MG63 (cell line): ENCODE measurements at places on chromosomes 7 and 10.

- DNase-seq: no peak
Observed at GRCh38 chr10:71832967-71833366, 18.1 kb downstream of the PSAP start.

DNA sequence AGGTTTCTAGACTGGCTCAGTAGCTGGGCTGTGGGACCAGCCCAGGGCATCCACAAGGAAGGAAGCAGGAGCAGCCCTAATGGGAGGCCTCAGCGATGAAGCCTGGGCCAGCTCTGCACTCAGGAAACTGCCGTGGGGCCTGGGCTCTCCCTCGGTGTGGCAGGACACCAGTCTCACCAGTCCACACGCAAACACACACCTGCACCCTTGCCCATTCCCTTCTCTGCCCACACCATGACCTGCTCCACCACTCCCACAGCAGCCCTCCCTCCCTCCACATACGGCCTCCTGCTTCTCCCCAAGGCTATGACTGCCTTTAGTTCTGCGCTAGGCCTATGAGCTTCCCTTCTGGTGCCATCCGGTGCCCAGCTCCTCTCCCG, 7.1 kb downstream of the FGF8 start:
- DNase-seq: no peak

- peak; percentile 17 for DNase-seq
Observed at GRCh38 chr10:110076559-110077318, 69.0 kb downstream of the ADD3 start.

DNA sequence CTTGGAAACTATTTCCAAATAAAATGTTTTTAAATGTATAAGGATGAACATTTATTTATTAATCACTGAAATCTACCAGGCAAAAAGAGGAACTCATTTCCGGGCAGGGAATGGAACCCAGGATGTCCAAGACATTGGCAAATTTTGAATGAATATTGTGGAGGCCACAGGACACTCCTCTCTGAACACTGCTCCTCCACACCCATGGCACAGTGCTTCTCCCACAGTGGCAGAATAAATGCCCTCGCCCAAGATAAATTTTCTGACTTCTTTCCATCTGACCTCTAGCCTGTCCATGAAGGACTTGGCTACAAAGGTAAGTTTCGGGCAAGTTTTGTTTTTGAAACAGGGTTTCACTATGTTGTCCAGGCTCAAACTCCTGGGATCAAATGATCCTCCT, 39.0 kb downstream of the HIPK2 start:
- DNase-seq: no peak

DNA sequence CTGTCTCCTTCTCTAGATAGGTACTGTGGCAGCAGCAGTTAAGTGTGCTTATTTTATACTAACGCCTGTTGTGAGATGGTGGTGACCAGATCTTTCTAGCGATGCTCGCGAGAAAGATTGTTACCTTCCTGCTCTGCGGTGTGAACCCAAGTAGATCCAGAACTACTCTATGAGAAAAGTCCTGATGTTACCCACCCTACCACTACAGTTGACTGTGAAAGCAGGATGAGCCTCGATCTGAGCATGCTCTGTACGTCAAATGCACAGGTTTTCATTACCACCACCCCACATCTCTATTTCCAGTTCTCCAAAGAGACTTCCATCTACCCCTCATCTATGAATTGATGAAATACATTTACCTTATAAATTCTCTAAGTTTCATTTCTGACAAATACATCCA, 64.6 kb upstream of the KCTD7 start:
- DNase-seq: no peak

GRCh38 chr7:132030086-132030568, 473.7 kb upstream of the PODXL start:
- DNase-seq: peak; percentile 41

DNA sequence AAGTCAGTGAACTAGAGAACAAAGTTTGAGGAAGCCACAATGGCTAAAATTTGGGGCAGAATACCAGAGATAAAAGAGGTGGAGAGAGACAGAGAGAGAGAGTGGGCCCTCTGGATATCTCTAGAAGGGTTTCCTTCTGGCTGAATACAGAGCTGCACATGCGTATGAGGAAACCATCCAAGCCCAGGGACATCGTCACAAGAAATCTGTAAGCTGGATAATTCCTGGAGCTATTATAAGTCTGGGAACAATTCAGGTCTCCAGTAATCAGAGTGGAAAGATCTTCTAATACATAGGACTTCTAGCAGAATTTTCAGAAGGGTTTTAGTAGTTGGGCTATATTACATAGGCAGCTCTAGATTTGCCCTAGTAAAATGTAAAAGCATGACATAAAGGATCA, 415.7 kb upstream of the MTPN start:
- no peak for DNase-seq

- peak; percentile 82 for DNase-seq
Observed at GRCh38 chr10:74799721-74800221, 26.6 kb upstream of the KAT6B start.

DNA sequence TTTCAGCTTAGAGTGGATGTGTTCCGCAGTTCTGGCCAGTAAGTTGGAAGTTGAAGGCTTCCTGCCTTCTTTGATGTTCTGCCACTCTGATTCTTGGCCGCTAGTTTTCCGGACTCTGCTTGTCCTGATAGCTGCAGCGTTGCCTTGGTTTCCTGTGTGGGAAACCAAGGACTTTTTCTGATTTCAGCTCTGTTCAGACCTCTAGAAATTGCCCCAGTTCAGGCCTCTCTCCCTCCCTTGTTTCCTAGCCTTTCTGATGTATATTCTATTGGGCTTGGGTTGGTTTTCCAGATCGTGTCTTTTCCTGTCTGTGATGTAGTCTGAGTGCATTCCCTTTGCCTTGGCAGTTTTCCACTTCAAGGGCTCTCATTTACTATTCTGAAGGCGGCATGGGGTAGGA, 318.7 kb downstream of the BBS9 start:
- no peak for DNase-seq

- no peak for DNase-seq
Observed at GRCh38 chr10:37222046-37222445, 96.6 kb downstream of the ANKRD30A start.

GRCh38 chr7:81186691-81187090, 267.8 kb upstream of the SEMA3C start:
- no peak for DNase-seq

DNA sequence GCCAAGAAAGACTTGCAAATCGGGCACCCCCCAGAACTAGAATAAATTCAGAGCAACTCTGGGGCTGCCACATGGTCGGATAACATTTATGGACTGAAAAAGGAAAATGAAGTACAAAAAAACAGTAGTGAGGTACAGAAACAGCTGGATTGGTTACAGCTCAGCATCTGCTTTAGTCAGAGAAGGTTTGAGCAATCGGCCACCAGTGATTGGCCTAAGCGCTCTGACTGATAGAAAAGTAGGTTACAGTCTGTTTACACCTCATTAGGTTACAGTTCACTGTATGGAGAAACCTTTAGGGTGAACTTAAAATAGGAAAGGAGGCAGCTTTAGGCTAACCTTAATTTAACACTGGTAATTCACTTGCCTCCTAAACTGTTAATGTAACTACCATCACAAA, 102.0 kb upstream of the DKK1 start:
- DNase-seq: no peak

DNA sequence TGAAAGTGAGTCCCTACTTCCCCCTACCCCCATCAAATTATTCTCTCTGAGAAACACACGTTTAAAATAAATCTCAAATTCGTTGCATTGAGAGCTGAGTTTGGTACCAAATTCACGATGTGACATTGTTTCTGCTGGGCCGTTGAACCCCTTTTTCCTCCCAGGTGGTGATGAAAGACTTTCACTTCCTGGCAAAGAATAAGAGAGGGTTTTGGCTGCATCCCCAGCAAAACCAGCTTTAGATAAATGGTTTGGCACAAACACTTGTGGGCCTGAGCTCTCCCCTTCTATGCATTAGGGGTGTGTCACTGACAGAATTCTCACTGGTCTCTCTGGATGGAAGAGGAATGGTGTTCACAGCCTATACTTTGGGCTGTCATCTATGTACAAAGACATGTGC, 8.8 kb upstream of the DNTT start:
- DNase-seq: no peak

DNA sequence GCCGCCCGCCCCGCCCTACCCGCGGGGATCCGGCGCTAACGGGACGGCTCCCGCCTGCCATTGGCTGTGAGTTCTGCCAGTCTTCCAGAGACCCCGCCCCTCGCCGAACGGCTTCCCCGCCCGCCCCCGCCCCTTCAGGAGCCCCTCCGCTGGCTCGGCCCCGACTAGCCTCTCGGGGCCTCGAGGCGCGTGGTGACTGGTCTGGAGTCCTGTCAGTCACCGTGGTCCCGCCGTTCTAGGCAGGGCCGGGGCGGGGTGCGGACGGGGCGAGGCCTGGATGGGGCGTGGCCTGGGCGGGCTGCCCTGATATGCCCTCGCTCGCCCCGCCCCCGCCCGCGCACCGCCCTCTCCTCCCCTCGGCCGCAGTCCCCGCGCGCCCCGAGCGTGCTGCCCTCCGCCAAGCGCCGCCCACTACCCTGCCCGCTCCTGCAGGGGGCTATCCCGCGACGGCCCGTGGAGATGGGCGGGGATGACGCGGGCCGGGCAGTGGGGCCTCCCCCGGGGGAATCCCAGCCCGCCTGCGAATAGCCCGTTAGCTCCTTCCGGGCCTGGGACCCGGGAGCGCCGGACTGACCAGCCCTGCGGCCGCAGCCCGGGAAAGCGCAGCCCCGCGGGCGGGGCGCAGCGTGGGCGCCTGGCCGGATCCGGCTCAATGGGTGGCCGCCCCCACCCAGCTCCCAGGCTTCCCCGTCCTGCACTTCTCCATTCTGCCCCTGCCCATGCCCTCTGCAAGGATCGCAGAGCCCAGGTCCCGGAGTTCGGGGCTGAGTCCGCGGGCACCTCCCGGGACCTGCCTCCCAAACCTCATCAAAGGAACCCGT, 444 bp upstream of the HIP1 start:
- DNase-seq: peak; percentile 97

GRCh38 chr7:22793593-22794462, 28.8 kb downstream of the TOMM7 start:
- DNase-seq: no peak

DNA sequence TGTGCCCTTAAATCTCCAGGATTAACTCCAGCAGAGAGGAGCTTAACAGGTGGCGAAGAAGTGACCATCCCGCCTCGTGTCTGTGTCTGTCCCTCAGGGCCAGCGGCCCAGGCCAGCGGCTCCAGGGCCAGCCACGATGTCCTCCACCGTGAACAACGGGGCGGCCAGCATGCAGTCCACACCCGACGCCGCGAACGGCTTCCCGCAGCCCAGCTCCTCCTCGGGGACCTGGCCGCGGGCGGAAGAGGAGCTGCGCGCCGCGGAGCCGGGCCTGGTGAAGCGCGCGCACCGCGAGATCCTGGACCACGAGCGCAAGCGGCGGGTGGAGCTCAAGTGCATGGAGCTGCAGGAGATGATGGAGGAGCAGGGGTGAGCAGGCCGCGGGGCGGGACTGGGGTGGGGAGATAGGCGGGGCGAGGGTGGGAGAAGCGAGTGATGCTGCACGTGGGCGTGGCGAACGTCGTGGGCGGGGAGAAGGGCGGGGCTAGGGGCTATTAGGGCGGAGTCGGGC, 33.3 kb downstream of the SRRM3 start:
- peak; percentile 63 for DNase-seq

- no peak for DNase-seq
Observed at GRCh38 chr7:129898502-129899160, 54.1 kb downstream of the UBE2H start.

GRCh38 chr10:78820007-78820362, 248.8 kb upstream of the ZMIZ1 start:
- DNase-seq: no peak

GRCh38 chr7:39650676-39651075, 27.3 kb downstream of the RALA start:
- peak; percentile 85 for DNase-seq

- no peak for DNase-seq
Observed at GRCh38 chr10:14648946-14649345, 125.8 kb downstream of the FAM107B start.

- no peak for DNase-seq
Observed at GRCh38 chr7:50308532-50309385, 4.2 kb downstream of the IKZF1 start.

- DNase-seq: no peak
Observed at GRCh38 chr10:59222788-59223187, 46.3 kb downstream of the PHYHIPL start.

DNA sequence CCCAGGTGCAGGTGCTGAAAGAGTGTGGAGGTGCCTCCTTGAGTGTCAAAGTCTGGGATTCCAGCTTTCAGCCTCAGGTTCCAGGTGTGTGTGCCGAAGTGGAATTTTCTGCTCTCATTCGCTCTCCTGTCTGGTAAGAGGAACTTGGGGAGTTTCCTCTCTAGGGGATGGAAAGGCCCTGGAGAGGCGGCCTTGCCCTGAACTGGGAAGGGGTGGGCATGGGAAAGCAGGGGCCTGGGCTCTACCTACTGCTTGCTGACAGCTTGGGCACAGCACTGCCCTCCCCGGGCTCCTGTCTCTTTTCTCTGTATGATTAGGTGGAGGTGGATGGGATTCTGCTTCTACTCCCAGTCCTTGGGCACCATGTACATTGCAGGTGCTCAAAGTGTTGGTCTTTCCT, 192.8 kb downstream of the ZNF716 start:
- no peak for DNase-seq

GRCh38 chr7:133570321-133570720, 317.4 kb downstream of the EXOC4 start:
- no peak for DNase-seq

GRCh38 chr10:85667638-85668233, 698.9 kb downstream of the GRID1 start:
- no peak for DNase-seq

GRCh38 chr7:37041461-37041860, 317.2 kb upstream of the AOAH start:
- no peak for DNase-seq

- no peak for DNase-seq
Observed at GRCh38 chr7:51459809-51460208, 143.2 kb upstream of the COBL start.

GRCh38 chr7:149422914-149423301, 38.0 kb downstream of the ZNF777 start:
- DNase-seq: no peak

DNA sequence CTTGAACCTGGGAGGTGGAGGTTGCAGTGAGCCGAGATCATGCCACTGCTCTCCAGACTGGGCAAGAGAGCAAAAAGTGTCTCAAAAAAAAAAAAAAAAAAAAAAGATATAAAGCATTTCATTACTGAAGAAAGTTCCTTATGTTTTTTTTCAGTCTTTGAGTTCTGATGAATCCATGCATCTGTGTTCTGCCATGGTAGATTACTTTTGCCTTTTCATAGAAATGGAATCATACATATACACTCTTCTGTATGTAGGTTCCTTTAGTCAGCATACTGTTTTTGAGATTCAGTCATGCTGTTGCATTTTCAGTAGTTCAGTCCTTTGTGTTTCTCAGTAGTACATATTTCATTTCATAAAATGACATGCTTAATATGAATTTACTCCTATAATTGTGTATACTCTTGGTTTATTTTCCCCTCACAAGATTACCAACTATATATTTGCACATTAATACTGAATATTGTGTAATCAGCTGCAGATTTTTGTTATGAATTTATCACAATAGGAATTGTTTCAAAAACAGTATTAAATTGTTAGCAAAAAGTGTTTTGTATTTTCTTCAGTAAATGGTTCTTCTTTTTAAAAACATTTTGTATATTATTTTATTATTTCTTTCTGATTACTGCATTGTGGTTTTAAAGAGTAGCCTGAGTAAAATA, 2.8 kb upstream of the ZNF777 start:
- DNase-seq: no peak

GRCh38 chr10:132168571-132169030, 18.1 kb upstream of the DPYSL4 start:
- no peak for DNase-seq
